ENCODE measurements at places on chromosomes 5 and 9.

DNA sequence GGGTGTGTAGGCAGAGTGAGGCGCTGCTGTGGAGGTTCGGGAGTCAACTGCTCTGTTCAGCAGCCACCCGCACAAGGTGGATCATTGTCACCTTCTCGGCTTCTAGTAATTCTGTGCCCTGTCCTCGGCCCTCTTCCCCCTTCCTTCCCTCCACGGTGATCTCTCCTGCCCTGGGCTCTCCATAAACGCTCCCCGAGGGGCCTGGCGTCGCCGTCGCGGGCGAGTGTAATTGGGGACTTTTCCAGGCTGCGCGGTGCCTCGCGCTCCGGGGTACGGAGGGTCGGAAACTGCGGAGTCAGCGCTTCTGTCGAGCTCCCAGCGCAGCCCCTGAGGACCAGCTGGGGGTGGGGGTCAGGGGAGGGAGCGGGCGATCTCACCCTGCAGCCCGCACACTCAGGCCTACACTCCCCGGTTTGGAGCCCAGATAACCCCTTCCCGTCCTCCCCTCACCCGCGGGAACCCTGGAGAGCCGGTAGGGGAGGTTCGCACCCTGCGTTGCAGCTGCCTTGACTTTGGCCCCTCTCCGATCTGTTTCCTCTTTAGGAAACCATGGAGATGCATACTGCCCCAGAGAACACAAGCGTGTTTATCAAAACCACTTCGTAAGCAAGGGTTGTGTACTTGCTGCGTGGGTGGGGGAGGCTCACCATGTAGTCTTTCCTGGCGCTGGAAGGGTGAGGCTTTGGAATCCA lies 188.3 kb upstream of the ZNF618 start:
- no peak for DNase-seq

GRCh38 chr5:92884469-92884868 lies 696.5 kb downstream of the NR2F1-AS1 start:
- no peak for DNase-seq

- DNase-seq: no peak
Measured at GRCh38 chr9:36866840-36867239, 167.2 kb downstream of the PAX5 start.

- DNase-seq: no peak
Measured at GRCh38 chr5:6676702-6677101, 36.5 kb upstream of the TENT4A start.

- peak; percentile 44 for DNase-seq
Measured at GRCh38 chr9:89593727-89594427, 10.9 kb upstream of the GADD45G start.

DNA sequence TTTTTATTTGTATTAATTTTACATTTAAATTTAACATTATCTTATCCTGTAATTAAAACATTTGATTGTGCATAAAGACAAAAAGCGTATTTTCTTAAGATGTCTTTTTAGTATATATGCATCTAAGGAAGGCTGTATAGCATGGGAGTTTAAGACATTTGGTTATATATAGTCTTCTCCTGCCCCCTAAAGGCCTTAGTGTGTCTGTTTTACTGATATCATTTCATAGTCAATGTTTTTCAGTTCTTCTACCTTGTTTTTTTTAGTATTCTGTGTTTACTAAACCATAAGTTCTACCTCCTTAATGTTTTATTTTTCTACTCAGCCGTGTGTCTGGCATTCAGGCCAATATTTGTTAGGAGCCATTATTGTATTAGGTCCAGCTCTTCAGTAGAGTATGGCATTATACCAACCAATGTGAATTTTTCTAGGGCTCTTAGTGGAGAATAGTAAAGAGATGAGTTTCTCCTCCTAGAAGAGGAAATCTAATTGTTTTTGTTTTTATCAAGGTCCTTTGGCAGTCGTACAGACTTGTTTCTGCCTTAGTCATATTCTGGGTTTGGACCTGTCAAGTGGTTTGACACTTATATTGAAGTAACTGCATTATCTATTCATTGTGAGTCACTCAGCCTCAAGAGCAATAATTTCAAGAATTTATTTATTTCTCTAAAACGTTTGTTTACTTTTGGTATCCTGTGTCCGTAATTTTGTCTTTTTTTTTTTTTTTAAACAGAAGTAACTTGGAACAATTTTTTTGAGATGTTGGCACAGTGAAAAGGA lies 74.8 kb downstream of the SLF1 start:
- no peak for DNase-seq

GRCh38 chr5:24783596-24783995 lies 138.8 kb upstream of the CDH10 start:
- DNase-seq: no peak

GRCh38 chr5:56729488-56729887 lies 85.9 kb upstream of the MAP3K1 start:
- no peak for DNase-seq

DNA sequence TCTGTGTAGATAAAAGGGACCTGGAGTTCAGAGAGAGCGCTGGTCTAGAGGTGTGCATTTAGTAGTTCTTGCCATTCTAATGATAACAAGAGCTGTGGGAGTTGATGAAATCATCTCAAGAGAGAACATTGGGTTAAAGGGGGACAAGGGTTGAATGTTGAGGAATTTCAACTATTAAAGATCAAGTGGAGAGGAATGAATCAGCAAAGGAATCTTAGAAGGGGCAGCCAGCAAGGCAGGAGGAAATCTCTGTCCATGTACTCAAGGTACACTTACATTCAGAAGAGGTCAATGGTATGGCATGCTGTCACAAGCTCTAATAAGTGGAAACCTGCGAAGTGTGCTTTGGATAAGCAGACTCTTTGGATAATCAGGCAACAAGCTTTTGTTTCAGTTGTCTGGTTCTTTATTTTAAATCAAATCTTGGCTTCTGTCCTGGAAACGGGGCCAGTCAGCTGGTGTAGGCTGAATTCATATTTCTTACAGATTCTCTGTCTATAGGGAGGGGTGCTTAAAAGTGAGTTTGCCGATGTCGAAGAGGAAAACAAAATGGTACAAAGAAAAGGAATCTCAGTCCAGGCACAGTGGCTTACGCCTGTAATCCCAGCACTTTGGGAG lies 320.5 kb upstream of the CD180 start:
- DNase-seq: no peak

DNA sequence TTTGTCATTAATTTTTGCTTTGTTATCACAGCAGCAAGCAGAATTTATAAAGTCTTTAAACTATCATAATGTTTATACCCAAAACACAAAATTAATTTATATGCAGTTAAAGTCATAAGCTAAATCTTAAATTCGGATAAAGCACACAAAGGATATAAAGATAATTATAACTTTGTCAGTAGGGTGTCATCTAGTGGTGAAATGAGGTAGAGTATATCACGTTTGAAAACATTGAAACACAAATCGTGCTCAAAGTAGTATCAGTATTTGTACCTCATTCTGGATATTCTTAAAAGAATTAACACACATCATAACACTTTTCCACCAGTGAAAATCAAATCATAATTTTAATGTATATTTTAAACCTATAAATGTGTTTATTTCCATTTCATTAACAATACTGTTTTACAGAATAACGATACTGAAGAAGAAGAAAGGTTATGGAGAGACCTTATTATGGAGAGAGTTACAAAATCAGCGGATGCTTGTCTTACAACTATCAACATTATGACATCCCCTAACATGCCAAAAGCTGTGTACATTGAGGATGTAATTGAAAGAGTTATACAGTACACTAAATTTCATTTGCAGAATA lies 129.5 kb downstream of the NIPBL start:
- DNase-seq: no peak

DNA sequence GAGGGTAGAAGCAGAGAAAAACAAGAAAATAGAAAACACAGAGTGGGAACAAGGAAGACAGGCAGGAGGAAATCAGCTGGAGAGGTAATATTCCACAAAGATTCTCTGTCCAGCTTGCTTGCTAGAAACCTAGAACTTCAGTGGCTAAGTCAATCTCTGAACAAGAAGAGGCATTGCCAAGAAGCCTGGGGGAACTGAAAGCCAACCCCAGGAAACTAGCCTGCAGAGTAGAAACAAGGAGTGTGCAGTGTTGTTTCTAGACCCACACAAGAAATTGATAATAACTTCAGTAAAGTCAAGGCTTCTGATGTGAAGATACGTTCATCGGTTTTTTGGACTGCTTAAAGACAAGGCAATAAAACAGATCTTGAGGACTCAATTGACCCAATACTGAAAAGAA lies 234.5 kb upstream of the MAP3K1 start:
- no peak for DNase-seq

GRCh38 chr9:27460226-27461023 lies 63.7 kb upstream of the IFNK start:
- DNase-seq: no peak

GRCh38 chr5:97644896-97645295 lies 461.8 kb upstream of the RIOK2 start:
- no peak for DNase-seq

DNA sequence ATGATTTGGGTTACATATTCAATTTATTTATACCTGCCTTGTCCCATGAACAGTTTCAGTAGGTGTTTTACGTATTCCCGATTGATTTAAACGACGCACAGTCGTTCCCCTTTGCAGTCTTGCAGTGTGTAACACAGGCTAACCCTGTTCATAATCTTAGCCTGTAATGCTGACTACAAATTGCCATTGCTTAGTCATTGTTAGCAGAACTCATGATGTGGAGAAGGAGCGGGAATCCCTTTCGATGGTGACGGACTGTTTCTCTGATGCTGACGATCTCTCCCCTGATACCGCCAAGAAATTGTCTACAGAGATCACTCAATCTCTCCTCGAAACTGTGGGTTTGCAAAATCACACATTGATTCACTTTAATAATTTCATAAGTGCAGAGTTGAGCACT lies 93.2 kb downstream of the MRPL36 start:
- DNase-seq: no peak

DNA sequence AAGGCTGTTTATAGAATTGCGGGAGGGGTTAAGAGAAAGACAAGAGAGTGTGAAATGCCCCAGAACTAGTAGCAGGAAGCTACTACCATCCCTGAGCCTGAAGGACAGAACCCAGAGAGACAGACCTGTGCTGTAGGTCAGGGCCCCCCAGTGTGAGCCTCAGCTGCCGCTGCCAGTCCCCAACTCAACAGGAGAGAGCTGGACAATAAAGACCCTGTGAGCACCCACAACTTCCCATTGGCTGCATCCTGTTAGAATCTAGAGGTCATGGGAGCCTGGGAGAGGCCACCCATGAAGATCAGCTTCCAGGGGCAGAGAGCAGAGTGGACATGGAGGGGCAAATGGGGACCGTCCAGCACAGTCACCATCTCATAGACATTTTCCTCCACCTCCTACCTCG lies 127.2 kb upstream of the GABRP start:
- DNase-seq: no peak

DNA sequence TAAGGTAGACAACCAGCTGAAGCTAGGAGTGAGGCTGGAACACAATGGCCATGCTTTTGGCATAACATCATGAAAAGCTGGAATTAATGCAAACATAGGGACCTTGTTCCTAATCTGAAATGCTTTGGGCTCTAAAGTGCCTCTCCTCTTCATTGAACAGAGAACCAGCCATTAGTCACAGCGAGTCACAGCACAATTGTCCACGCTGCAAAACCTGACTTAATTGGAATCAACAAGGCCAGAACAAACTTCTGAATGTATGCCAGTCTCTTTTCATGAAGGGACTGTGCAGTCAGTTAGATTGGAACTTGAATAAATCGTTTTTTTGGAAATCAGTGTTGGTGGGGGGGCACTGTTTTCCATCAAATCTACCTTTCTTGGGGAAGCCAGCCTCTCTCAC lies 96.5 kb downstream of the JAKMIP2 start:
- no peak for DNase-seq

DNA sequence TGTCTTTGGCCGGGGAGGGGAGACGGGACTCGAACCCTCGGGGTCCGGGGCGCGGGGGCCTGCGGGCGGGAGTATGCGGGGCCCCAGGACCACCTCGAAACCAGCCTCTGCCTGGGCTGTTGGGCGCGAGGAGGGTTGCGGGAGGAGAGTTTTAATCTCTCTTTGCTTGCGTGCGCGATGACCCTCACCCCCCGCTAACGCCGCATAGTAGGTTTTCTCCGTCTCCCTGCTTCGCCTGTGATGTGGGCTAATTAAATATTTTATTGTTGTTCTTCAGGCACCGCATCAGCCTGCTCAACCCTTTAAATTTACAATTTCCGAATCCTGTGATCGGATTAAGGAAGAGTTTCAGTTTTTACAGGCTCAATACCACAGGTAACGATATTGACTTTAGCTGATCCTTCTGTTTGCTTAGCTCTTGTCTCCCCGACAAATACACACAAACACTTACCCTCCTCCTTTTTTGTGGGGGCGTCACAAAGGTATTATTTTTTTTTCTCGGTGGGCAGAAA lies 1.7 kb downstream of the TLE4 start:
- no peak for DNase-seq

GRCh38 chr9:35515766-35516165 lies 25.9 kb downstream of the RUSC2 start:
- DNase-seq: no peak

Measured in stimulated activated CD4-positive, alpha-beta T cell treated with anti-CD3 and anti-CD28 coated beads, Interleukin-15, amount 100 ng/mL, for 1 hour (primary cell).